ENCODE measurements at places on chromosomes 11 and 22. TPM values are rescaled to one million over a fixed set of nuclear protein-coding genes. Genes with fewer than 3 reads are reported as not detected.

The NCF4 gene
- not detected for total RNA-seq

The OR8A1 gene
- total RNA-seq, result not detected

The KCTD14 gene
- 0.25 TPM for total RNA-seq

The MCM5 gene
- total RNA-seq, result 27.5 TPM

The SCGB2A2 gene
- total RNA-seq, result not detected

The SEZ6L gene
- not detected for total RNA-seq

The CLDN5 gene
- total RNA-seq, result 17.2 TPM

The MMP7 gene
- total RNA-seq, result not detected

The TP53AIP1 gene
- not detected for total RNA-seq

The CNTF gene
- total RNA-seq, result 0.92 TPM

The ACTN3 gene
- total RNA-seq, result not detected

Data from aortic smooth muscle cell (primary cell).